Panc1 (cell line): ENCODE measurements at places on chromosomes 1 and 21.

DNA sequence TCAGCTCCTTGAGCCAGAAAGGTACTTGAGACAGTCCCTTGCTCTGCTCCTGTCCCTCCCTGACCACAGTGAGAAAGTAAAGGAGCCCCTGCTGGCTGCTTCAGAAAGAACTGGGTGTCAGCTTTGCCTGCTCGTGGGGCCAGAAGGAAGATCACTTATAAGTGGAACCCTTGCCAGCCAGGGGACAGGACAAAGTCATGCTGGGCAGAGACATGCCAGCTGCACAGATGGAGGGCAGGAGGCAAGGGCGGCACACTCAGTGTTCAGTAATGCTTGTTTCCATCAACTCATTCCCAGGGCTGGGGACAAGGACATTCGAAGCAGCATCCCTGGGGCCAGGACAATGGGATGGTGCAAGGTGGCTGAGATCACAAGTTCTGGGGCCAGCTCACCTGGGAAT, 41.8 kb downstream of the NTPCR start:
- DNase-seq = no peak

GRCh38 chr1:242670019-242670418, 145.5 kb upstream of the PLD5 start:
- no peak for DNase-seq

GRCh38 chr1:157831968-157832626, 9.5 kb downstream of the CD5L start:
- DNase-seq = no peak

DNA sequence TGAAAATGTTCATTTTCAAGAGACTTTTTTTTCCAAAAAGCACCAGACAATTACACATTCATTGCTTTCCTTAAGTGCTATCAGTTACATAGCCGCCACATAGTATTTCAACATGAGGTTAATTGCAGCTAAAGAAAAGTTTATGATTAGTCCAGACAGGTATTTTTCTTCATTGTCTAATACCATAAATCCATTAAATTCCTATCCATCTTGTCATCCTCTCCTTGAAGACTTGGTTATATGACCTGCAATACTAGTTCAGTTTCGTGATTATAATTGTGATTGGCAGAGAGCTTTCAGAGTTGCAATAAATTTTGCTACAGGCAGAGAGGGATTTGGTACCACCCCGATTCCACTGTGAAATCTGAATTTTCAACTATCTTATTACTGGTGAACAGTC, 437.7 kb downstream of the GPATCH2 start:
- DNase-seq = no peak

GRCh38 chr1:87955038-87955437, 626.4 kb downstream of the LMO4 start:
- no peak for DNase-seq

DNA sequence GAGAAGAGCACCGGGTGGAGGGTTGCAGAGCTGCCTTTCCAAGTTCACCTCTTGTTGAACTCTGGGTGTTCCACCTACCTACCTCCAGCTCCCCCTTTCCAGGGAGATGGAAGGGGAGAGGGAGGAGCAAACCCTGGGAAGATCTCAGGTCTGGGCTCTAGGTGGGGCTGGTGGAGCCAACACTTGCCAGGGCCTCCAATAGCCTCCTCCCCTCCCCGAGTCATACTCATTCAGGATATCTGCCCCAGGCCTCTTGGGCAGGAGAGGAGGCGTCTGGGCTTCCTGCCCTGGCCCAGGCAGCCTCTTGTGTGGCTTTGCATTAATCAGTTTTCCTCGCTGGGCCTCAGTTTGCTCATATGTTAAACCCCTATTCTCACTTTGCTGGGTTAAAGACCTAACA, 13.4 kb downstream of the RAP1GAP start:
- DNase-seq = no peak
